ENCODE measurements at places on chromosomes 2 and 18.

DNA sequence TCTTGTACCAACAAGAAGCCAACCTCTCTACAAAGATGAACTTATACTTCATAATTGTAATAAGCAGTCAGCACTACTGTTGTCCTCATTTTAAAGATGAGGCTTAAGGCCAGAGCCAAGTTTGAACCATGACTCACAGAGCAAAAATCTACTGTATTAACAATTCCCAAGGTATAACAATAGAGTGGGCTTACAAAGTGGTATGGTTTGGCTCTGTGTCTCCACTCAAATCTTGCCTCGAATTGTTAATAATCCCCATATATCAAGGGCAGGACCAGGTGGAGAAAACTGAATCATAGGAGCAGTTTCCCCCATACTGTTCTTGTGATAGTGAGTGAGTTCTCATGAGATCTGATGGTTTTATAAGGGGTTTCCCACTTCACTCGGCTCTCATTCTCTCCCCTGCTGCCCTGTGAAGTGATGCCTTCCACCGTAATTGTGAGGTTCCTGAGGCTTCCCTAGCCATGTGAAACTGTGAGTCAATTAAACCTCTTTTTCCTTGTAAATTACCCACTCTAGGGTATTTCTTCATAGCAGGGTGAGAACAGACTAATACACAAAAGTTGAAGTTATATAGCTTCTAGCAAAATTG lies 19.5 kb downstream of the MRPL44 start:
- DNase-seq: no peak

- DNase-seq: no peak
Measured at GRCh38 chr18:23578067-23578701, 8.1 kb downstream of the NPC1 start.

DNA sequence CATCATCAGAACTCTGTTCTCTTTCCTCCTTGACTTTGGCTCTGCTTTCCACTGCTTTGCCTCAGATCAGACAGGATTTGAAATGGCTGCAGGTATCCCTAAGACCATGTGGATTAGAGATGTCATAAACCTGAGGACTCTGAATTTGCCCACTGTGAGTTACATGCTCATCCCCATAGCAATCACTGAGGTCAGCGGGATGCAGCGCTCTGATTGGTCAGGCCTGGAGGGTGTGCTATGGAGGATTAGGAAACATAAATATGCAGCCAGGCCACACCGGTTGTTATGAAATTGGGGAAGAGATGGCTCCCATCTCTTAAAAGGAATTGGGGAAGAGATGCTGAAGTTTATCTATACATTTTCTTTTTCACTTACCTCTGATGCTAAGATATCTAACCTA lies 73.7 kb upstream of the DNAJC10 start:
- no peak for DNase-seq

- DNase-seq: no peak
Measured at GRCh38 chr2:96116424-96116878, at the start of gene ADRA2B. Gene ADRA2B (minus strand): TSS chr2:96116571. CDS start chr2:96116149, 422 bp downstream.

DNA sequence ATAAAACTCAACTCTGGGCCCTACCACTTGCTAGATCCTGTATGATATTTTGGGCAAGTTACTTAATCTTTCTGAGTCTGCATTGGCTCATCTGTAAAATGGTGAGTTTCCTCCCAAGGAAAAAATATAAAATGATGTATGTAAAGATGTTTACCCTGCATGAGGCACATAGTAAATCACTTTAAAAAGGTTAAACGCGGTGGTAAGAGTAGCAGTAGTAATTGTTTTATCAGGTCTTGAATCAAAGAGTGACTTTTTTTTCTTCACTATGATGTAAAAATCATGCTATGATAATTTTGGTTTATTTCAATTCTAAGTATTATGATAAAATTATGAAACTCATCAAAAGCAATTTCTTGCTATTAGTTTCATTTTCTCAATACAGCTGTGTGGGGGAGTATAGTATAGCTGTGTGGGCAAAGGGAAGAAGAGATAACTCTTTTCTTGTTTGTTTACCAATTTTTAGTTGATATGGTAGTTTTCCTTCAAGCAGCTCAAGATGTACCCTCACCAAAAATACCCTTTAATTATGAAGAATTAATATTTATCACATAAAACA lies 10.7 kb downstream of the ARHGAP15 start:
- no peak for DNase-seq

DNA sequence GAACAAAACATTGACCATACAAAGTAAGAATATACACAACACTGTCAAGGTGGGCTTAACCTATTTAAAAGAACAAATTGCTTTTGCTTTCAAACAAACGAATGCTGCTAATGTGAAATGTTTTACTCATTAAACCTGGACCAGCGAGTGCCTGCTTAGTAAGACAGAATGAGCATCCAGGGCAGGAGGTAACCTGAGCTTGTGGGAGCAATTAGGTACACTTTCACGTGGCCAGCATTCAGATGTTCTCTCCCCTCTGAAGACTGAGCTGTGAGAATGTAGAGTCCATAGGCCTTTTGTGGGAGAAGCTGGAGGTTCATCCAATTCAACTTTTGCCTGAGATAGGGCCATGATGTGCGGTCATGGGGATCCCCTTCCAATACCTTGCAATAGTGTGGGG lies 266.5 kb downstream of the TSN start:
- DNase-seq: no peak

DNA sequence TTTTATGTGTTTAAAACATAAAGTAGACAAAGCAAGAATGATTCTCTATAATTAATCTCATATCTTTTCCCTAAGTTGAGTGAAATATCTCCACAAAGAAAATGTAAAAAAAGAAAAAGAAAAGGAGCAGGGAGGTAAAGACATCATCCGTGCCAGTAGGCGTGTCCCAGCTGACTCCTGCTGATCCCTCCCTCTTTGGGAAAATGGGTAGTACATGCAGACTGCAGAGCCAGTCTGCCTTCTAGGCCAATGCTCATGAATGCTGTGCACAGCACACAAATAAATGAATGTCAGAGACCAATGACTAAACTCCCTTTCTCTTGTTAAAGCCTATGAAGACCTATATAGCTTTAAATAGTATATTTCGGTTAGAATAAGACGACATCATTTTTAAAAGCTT lies 64.7 kb downstream of the RAPH1 start:
- no peak for DNase-seq

- no peak for DNase-seq
Measured at GRCh38 chr2:170323743-170324142, 145.8 kb downstream of the MYO3B start.

- no peak for DNase-seq
Measured at GRCh38 chr2:11998626-11999378, 252.4 kb downstream of the LPIN1 start.

DNA sequence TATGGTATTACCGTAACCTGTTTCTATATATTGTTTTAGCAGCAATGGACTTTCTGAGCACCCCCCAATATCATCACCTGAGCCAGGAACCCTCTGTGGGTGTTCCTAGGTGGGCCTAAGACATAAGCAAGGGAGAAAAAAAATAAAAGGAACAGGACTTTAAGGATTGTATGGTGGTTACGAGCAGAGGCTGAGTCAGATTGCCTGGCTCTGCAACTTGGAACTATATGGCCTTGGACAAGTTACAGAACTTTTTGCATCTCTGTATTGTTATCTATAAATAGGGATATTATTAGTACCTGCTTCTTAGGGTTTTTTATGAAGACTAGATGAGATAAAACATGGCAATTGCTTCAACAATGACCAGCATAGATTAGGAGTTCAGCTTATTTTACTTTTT lies 34.9 kb downstream of the MFSD6 start:
- no peak for DNase-seq

Measured in CMK (cell line).